ENCODE measurements at places on chromosomes 7 and 10. TPM values are rescaled to one million over a fixed set of nuclear protein-coding genes. Genes with fewer than 3 reads are reported as not detected.

- DNase-seq, result no peak
- H3K27me3 ChIP-seq, result peaks cover 37% of the 10 kb centered on the region
- H3K4me1 ChIP-seq, result no peaks in the 10 kb centered on the region
- H3K27ac ChIP-seq, result no peak overlapping the region
Observed at GRCh38 chr10:43234471-43235041, 32.3 kb downstream of the RASGEF1A start.

DNA sequence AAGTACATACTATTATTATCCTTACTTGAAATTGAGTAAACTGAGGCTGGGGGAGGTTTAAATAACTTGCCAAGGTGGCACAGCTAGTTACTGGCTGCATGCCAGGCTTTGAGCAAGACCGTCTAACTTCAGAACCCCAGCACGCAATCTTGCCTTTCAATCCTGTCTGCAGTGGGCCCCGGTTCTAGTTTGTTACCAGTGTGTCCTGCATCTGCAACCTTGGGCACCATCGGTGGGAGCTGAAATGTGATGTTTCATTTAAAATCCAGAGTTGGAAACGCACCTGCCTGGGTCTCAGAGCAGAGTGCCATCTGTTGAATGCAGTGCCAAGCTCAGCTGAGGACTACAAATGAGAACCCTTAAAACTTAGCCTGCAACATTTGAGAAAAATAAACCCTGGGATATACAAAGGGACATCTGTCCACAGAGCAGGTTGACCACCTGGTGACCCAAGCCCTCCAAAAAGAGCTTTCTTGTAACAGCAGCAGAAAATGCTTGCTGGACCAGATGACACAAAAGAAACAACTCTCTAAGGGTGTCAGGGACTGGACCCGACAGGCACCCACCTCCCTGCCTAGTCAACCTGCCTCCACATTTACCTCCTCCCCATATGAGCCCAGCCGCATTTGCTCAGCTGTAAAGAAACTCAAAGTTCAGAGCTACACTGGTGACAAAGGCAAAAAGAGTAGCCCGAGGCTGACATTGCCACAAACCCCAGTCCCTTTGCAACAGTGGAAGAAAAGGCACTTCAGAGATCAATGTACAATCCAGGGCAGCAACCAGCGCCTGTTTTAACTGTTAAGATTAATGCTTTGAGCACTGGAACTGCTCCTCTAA, 1.7 kb downstream of the SH3PXD2A start:
- H3K4me1 ChIP-seq, result peaks cover 70% of the 10 kb centered on the region
- peak overlapping the region; percentile 95 for H3K4me3 ChIP-seq
- H3K27ac ChIP-seq, result peak overlapping the region; percentile 82
- H3K27me3 ChIP-seq, result peaks cover 5% of the 10 kb centered on the region
- DNase-seq, result no peak
- H3K36me3 ChIP-seq, result peaks cover under 1% of the 10 kb centered on the region

DNA sequence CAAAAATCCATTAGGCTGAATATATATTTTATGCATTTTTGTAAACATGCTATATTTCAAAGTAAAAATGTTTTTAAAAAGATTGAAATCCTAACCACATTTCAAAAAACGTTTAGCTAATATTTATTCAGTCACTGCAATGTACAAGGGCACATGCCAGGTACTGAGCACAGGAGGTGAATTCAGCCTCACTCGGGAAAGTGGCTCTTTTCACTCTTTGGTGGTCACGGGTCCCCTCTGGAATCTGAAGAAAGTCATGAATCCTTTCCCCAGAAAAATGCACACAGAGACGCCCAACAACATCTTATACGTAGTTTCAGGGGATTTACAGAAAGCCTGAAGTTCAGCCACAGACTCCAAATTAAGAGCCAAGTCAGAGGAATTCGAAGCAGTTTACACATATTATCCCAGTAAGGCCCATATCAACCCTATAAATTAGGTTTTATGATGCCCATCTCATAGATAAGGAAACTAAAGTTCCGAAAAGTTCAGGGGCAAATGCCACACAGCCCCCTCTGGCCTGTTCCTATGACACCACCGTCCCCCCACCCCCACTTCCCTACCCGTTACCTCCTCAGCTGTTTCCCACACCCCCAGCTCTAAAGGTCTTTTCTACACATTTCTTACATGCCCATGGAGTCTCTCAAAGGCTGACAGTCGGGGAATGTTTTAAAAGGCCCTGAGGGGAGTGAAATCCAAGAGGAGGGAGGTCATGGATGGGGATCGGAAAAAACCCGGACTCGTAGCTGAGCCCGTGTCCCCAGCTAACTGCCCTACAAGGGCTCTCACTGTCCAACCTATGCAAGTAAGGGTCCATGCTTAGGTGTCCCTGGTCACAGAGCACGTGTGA, 9.6 kb upstream of the SVOPL start:
- H3K36me3 ChIP-seq, result no peaks in the 10 kb centered on the region
- no peak overlapping the region for H3K4me3 ChIP-seq
- no peaks in the 10 kb centered on the region for H3K27me3 ChIP-seq
- peak overlapping the region; percentile 50 for H3K27ac ChIP-seq

GRCh38 chr10:51425431-51425830, 274.0 kb downstream of the CSTF2T start:
- no peak for DNase-seq
- H3K36me3 ChIP-seq, result no peaks in the 10 kb centered on the region
- H3K27me3 ChIP-seq, result no peaks in the 10 kb centered on the region
- H3K27ac ChIP-seq, result no peak overlapping the region

- no peak for DNase-seq
- H3K36me3 ChIP-seq, result peaks cover 21% of the 10 kb centered on the region
- no peak overlapping the region for H3K4me3 ChIP-seq
- no peaks in the 10 kb centered on the region for H3K27me3 ChIP-seq
Observed at GRCh38 chr7:83985821-83986220, 208.8 kb downstream of the SEMA3A start.

GRCh38 chr10:128043259-128044045, 82.8 kb downstream of the MKI67 start:
- H3K27ac ChIP-seq, result no peak overlapping the region
- H3K4me3 ChIP-seq, result no peak overlapping the region
- no peaks in the 10 kb centered on the region for H3K27me3 ChIP-seq
- H3K36me3 ChIP-seq, result no peaks in the 10 kb centered on the region

- no peaks in the 10 kb centered on the region for H3K27me3 ChIP-seq
- H3K4me3 ChIP-seq, result no peak overlapping the region
- H3K36me3 ChIP-seq, result no peaks in the 10 kb centered on the region
- no peaks in the 10 kb centered on the region for H3K4me1 ChIP-seq
- H3K27ac ChIP-seq, result no peak overlapping the region
Observed at GRCh38 chr7:89857767-89858166, 296.5 kb upstream of the STEAP1 start.

DNA sequence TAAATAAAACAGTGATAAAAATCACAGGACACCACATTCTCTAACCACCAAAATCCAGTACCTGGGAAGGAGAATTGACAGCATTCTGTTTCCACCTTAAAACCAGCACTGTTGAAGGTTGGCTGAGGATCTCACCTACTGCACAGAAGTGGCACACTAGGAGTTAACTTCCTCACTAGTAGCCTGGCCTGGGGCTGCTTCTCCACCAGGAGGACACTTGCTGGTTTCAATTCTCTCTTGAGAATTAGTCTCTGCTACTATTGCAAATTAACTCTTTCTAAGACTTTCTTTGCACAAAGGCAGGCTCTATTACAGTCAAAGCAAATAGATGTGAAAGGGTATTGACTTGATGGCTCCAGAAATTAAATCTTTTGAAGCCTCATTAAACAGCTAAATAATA, 2.3 kb upstream of the CTTNBP2 start:
- H3K4me1 ChIP-seq, result peaks cover 37% of the 10 kb centered on the region
- H3K4me3 ChIP-seq, result peak overlapping the region; percentile 90
- DNase-seq, result peak; percentile 18
- H3K27ac ChIP-seq, result no peak overlapping the region
- H3K27me3 ChIP-seq, result peaks cover 22% of the 10 kb centered on the region

GRCh38 chr10:23150610-23151009, 41.5 kb upstream of the PTF1A start:
- H3K27me3 ChIP-seq, result peaks cover 15% of the 10 kb centered on the region
- DNase-seq, result no peak
- H3K4me1 ChIP-seq, result no peaks in the 10 kb centered on the region

The AIFM2 gene
- total RNA-seq, result 2.8 TPM

The OR2F1 gene
- total RNA-seq, result not detected

The PHKG1 gene
- 1.7 TPM for total RNA-seq
